ENCODE measurements at places on chromosomes 4 and X.

GRCh38 chr4:128517739-128518510 is 230.3 kb upstream of the PGRMC2 start:
- no peak for DNase-seq

GRCh38 chrX:68252664-68253063 is 180.6 kb downstream of the OPHN1 start:
- no peak for DNase-seq

GRCh38 chrX:150334981-150335380 is 28.1 kb upstream of the MAMLD1 start:
- no peak for DNase-seq

DNA sequence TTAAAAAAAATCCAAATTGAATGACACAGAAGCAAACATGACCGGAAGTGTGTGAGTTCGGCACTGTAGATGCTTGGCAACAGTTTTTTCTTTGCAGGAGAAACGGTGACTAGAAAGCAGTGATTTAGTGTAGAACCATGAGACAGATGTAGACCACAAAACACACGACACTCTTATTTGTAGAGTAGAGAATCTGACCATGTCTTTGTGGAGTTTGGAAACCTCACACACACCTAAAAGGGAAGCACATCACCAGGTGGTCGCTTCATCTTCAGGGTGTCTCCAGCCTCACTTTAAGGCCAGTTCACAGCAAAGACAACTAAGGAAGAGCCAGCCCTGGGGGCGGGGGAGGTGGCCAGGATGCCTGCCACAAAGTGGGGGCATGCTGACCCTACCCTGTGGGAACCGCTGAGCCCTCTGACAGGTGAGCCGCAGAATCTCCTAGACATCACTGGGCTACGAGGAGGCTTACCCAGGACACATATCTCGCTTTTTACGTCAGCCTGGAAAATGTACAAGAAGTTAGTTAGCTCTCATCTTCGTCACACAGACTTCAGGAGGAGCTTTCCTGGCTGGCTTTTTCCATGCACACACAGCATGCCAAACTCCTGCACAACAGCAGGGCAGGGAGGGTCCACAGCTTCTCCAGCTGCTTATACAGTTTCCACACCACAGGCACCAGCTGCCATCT is 64.4 kb upstream of the PDLIM3 start:
- no peak for DNase-seq

GRCh38 chrX:37781081-37781480 is 1.2 kb downstream of the CYBB start:
- no peak for DNase-seq

GRCh38 chr4:62053974-62054373 is 853.8 kb downstream of the ADGRL3 start:
- no peak for DNase-seq

DNA sequence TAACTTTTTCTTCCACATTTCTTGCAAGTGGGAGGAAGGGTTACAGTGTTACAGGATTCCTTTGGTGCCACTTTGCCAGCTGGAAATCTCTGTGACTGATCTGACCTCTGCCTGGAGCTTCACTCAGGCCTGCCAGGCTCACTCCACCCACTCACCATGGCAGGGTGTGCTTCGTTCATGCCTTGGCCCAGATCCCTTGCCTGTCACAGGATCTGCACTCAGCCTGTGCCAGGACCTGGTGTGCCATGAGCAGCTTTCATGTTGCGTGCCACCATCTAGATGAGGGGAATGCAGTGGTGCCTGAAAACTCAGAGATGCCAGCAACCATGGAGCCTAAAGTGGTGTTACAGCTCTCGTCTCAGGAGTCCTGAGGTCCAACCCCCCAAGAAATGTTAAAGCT is 2596.4 kb downstream of the PCDH7 start:
- no peak for DNase-seq

- DNase-seq = no peak
Measured at GRCh38 chr4:168945291-168945690, 64.8 kb downstream of the CBR4 start.

- DNase-seq = no peak
Measured at GRCh38 chr4:74105656-74106280, 6.8 kb upstream of the CXCL2 start.

GRCh38 chrX:96446524-96446923 is 238.1 kb upstream of the DIAPH2 start:
- no peak for DNase-seq

GRCh38 chr4:139977838-139978609 is 176.0 kb downstream of the MAML3 start:
- no peak for DNase-seq

DNA sequence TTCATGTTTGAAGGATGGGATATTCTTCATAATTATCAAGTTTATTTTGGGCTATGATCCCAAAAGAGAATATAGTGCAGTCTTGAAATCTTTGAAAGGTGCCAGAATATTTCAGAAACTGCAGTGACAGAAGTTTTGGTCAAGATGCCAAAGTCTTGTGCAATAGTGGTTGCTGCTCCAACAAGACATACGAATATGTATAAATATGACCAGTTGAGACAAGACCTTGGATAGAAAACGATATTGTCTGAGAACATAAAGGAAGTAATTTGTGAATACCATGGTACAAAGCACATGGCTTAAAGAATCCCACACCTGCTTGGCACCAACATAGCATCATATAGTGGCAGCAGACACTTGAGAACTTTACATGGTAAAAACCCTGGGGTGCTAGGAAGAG is 48.6 kb upstream of the AMELX start:
- DNase-seq = no peak

GRCh38 chr4:94827481-94828110 is 69.8 kb downstream of the BMPR1B start:
- no peak for DNase-seq

- DNase-seq = no peak
Measured at GRCh38 chr4:62899646-62900364, 1509.4 kb downstream of the TECRL start.

DNA sequence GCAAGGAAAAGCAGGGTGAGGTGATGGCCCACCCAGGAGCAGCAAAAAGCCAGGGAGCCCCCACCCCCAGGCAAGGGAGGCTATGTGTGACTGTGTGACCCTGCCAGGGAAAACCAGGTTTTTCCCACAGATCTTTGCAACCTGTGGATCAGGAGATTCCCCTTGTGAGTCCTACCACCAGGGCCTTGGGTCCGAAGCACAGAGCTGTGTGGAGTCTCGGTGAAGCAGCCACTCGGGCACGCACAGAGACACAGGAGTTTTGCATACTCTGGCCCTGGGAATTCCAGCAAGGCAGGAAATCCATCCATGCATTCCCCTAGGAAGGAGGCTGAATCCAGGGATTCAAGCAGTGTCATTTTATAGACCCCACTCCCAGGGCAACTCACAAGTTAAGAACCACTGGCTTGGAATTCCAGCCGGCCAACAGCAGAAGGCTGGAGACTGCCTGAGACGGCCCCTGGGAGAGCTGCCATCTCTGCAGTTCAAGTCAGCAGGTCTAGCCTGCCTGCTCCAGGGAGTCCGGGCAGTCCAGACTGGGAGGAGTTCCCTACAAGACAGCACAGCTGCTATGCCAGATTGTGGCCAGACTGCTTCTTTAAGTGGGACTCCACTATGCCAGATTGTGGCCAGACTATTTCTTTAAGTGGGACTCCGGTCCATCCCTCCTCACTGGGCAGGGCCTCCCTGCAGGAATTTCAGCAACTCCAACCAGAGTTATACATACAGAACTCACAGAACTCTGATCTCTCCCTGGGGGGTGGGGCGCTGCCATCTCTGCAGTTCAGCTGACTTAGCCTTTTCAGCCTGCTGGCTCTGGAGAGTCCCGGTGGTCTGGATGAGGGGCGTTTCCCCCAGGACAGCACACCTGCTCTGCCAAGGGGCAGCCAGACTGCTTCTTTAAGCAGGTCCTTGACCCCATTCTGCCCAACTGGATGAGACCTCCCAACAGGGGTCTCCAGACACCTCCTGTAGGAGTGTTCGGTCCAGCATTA is 85.1 kb upstream of the ADAD1 start:
- no peak for DNase-seq

DNA sequence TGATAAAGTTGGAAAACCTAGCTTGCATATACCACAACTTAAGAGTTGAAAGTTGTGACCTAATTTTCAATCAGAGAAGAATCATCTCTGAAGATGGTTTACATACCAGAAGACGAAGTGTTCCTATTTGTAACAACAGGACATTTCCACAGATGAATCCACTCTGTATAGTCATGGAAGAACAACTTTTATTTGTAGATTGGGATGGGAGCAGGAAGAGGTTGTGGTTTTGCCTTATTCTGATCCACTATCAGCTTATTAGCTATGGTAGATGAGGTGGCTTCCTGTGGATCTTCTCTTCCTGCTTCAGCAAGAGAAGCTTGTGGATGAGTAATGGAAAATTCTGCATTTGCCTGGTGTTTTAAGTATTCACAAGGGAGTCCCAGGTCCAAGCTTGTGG is 18.6 kb upstream of the SUPT20HL1 start:
- DNase-seq = no peak

DNA sequence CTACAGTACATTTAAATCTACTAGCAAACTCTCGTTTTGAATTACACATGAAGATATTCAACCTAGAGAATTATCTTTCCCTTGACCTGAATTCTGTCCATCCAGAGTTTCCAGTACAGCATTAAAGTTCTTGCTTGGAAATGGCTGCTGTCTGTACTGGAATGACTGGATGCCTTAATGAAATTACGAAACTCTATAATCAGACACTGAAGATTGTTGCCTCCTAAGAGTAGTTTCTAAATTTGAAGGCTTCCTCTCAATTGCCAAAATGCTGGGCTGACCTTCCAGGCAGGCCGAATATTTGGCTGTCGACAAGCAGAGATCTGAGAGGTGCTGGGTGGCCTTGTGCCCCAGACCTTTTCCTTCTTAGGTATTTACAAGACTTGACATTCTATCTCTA is 215.1 kb upstream of the GPC4 start:
- no peak for DNase-seq

- DNase-seq = peak; percentile 62
Measured at GRCh38 chrX:153662266-153662665, 11.3 kb downstream of the PNCK start.

DNA sequence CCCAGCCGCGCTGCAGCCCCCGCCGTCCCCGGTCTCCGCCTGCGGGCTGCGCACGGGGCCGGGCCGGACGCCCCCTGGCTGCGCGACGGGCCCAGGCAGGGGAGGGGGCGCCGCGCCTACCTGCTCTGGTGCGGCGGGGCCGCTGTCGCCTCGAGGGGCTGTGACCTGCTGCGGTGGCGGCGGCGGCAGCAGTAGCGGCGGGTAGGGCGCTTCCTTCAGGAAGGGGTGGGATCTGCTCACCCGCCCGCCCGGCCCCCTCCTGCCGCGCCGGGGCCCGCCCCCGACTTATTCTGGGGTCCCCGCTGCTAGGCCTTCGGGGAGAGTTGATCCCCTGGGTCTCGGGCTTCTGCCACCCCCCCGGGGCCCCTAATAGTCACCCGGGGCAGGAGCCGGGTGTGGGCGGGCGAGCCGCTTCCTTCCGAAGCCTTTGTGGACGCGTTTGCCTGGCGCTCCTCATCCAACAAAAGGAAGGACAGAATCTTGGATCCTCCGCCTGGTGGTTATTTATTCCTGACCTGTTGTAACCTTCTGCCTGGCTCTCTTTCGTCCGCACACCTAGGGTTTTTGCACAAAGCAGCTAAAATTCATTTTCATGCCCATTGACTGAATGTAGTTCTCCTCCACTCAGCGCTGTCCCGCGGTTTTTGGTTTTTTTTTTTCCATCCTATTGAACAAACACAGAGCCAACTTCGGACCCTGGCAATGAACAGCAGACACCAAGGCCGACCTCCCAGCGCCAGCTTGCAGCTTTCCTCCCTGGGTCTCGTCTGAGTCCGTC is at the start of gene TMEM150C:
TSS of gene TMEM150C (minus strand) at position 203 of the 778 bp plus-strand sequence. CDS start 57,331 bp downstream, outside the sequence.
- no peak for DNase-seq

DNA sequence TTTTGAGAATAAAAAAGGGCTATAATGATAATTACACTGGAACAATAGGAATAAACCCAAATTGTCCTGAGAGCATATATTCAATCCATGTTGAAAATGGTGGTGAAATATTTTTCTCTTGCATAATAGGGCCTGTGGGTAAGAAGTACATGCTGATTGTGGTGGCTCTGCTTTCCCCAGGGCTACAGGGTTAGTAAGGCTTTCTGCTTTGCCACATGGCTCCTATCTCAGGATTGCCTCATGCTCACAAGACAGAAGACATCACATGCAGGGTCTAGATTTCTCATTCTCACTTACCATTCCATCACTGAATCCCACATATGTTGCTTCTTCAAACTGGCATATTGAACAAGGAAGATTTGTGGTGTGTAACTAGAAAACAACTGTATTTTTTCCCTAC is 12.4 kb upstream of the VEGFC start:
- no peak for DNase-seq

DNA sequence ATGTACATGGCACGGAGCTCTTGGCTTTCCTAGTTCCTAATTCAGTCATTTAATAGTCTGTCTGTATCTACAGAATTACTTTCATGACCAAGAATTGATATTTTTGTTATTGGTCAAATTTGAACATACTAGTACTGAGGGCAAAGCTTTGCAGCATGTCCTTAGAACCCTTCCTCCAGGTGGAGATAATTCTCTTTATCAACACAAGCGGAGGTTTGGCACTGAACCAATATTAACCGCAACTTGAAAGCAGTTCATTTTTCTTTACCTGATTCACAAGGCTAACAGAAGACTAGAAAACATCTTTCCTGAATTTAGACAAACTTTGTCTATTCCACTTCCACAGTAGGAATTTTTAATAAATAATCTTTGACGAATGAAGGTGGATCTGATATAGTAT is 73.8 kb downstream of the TACR3 start:
- DNase-seq = no peak

DNA sequence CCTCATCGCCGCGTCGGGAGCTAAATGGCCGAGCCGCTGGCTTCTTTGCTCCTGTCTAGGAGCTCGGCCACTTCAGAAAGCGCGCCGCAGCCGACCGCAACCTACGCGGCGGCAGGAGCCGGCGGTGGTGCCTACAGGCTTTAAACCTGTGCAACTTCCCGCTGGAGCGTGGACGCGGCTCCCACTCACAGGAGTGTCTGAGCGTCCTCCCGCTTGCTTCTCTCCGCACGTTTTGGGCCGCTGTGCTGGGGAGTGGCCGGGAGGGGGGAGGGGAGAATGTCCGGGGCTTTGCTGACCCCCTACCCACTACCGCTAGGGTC is 1.0 kb downstream of the NHSL2 start:
- no peak for DNase-seq

GRCh38 chr4:183499801-183500200 is 5.1 kb upstream of the ING2 start:
- no peak for DNase-seq

GRCh38 chrX:13026877-13027652 is 17.4 kb downstream of the FAM9C start:
- DNase-seq = no peak

DNA sequence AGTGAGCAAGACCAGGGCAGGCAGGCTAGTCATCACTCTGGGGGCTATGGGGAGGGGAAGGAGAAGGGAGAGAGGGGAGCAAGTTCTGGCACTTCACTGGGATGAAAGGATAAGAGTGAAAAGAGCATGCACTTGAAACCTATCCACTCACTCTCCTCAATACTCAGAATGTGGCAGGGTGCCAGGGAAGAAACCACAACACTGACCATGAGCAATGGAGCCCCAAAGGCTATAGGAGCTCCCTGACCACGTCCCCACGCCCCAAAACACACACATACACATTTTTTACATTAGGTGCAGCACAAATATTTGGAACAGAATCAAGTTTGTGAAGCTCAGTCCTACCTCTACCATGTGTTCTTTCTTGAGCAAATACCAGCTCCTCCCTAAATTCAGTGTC is 132.2 kb downstream of the IDS start:
- DNase-seq = no peak
